CD4-positive, alpha-beta memory T cell (primary cell): ENCODE measurements at places on chromosomes 7 and 10. TPM values are rescaled to one million over a fixed set of nuclear protein-coding genes. Genes with fewer than 3 reads are reported as not detected.

GRCh38 chr10:84531396-84531795, 203.0 kb downstream of the CCSER2 start:
- DNase-seq = no peak

The SPDYE1 gene
- total RNA-seq = not detected

The TACC2 gene
- total RNA-seq = not detected

DNA sequence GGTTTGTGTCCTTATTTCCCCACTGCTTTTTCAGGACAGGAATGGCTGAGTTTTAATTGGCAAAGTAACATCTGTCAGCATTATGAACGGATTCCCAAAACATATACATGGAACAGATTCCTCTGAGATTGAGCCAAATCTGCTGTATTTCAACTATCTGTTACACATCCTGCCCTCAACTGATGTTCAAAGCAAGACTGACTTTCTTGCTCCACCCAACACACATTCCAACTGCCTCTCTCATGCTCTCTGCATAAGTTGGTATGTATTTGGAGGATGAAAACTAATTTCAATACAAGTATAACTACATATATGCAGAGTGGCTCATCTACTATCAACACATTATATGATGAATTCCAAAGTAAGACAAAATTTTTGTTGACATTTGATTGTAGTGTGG, 342.2 kb downstream of the GATA3 start:
- no peak for DNase-seq

DNA sequence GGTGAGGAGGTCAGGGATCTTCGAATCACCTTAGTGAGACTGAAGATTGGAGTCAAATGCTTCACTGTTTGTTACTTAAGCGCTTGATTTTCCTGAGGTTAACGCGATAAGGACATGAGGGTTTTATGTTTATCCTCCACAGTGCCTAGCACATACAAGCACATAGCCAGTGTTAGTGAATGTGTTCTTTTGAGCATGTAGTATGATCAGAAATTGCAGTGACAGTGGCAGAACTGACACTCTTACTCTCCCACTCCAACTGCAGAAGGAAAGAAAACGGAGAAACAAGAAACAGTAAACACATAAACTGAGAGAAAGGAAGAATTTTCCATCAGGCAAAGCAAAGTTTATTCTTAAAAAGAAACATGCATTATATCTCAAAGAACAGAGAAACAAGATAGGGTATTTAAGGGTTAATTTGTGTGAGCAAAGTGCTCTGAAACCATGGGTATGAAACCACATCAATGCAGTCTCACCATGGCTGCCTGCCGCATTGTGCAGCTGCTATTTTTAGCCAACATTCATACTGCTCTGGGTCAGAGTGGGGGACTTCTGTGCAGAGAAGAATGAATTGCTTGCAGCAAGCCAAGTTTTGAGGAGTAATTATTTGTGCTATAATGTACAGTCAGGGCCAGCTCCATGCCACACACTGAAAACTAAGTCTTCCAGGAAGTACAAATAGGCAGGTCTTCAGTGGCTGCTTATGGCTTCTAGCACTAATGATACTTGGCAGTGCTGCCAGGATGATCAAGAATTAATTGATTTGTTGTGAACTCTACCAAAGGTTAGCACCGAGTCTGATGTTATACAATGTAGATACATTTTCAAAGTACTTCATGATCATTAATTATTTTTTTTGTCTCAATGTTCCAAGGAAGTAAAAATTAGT, 152.0 kb downstream of the MACC1 start:
- DNase-seq = no peak

GRCh38 chr7:44976746-44977196, 2.0 kb downstream of the MYO1G start:
- DNase-seq = no peak
